WERI-Rb-1 (cell line): ENCODE measurements at places on chromosomes 11 and 22.
A peak's percentile ranks its signal among the peaks of the same experiment; 100 is the strongest.

GRCh38 chr11:36119300-36119699 lies 169.9 kb downstream of the COMMD9 start:
- DNase-seq = no peak

DNA sequence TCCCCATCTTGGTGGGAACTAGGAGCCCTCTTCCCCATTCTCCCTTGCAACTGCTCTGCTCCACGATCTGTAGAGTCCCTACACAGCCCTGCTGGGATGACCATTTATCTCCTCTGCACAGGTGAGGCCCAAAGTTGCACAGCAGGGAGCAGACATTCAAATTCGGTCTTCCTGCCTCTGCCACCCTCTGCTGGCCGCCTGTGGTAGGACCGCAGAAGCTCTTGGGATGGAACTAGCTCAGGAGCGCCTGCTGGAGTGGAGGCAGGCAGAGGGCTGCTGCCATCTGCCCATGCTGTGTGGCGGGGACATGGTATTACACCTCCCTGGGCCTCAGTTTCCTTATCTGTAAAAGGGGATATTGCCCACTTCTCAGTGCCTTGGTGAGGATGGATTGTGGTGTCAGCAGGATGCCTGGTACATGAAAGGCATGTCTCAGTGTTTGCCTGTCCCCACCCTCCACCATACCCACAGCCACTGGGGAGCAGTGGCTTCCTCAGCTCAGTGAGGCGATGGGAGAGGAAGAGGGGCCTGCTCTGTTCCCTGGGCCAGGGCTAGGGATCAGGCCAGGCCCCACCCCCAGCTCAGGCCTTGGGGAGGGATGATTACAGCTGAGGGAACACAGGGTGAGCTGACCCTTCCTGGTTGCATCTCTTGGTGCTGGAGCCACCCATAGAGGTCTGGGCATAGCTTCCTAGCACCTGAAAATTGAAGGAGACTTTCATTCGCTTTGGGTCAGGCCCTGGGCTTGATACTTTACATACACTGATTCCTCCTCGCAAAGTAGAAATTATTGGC lies 11.3 kb upstream of the OMP start:
- peak; percentile 86 for DNase-seq

DNA sequence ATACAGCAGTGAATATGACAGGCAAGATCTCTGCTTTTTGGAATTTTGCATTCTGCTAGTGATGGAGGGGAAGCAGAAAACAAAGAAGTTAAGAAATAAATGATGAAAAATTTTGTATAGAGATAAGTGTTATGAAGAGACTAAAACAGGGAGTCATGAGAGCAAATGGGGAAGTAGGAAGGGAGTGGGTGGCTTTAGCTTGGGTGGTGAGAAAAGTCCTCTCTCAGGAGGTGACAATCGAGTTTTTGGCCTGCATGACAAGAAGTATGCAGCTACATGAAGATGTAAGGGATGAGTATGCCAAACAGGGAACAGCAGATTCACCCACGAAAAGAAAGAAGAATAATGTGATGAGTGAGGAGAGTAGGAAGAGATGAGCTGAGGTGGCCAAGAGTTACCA lies 80.7 kb upstream of the MPPED2 start:
- DNase-seq = no peak

DNA sequence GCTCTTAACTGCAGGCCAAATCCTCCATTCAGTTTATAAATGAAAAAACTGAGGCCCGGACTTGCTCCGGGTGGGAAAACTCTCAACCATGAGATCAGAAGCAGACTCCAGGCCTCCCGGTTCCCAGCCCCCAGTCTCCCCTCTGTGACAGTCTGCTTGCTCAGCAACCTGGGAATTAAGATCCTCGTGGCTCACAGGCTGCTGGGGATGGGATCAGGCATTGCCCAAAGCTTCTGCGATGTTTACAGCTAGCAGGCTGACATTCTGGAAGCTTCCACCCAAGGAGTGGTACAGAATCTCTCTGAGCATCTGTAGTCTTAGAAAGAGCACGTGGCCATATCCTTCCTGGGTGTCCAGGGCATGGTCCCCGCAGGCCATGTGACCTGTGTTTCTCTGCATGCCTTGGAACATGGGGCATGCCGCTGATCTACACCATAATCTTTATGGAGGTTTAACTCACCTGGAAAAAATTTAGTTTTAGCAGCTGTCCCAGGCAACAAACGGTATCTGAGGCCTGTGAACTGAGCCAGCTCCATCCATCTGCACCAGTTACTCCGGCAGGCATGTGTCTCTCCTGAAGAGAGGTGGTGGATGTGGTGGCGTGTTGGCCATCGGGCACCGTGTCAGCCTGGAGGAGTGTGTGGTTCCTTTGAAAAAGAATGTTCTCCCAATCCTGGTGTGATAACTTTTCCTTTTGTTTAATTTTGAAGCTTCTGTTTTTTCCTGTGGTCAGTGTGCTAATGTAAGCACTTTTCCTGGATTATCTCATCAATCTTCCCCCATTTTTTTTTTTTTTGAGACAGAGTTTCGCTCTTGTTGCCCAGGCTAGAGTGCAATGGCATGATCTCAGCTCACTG lies 7.9 kb downstream of the FBLN1 start:
- DNase-seq = peak; percentile 25

- no peak for DNase-seq
Observed at GRCh38 chr11:112162761-112163546, 940 bp downstream of the IL18 start.

DNA sequence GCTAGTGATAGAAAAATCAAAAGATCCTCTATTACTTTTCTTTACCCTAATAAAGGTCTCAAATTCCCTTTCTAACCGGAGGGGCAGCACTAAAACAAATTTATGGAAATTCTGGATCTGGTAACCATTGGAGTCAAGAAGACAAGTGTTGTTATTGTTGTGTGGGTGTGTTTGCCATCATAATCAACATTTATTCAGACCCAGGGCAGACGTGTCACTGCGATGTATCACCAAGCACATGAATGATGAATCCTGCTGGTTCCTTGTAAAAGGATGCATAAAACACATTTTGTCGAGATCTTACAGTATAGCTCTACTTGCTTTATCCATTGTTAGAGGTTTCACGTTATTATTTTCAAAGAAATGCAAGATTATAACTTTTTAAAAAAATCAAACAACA lies 12.1 kb upstream of the FJX1 start:
- DNase-seq = no peak

DNA sequence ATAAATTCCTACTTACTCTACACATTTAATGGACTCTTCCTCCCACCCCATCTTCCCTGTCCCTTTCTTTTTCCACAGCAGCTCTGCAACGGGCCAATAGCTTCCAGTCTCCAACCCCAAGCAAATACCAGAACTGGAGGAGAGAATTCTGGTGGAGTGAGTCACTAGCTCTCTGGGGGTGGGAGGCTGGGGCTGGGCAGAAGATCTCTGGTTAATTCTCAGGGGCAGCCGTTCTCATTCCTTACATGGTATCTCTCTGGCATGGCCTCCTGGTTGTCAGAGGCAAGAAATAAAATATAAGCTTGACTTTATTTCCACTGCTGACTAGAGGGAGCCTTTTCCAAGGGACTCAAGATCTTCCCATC lies 90.4 kb upstream of the PARVA start:
- no peak for DNase-seq

GRCh38 chr11:121451178-121451985 lies 732 bp upstream of the SORL1 start:
- no peak for DNase-seq

DNA sequence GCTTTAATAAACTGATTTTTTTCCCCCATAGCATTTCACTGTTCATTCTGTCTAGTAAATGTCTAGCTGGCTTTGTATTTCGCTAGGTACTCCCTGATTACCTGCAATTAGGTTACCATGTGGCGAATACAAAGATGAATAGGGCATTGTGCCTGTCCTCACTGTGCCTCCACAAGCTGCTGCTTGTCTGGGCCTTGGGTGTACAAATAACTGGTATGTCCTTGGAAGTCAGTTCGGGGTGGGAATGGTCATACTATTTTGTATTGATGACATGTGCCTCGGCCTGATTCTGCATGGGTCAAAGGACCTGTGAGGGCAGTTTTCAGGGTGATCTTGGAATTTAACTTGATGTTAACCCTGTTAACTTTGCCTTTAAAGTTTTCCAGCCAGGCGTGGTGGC lies 11.4 kb downstream of the RBM4 start:
- DNase-seq = no peak

GRCh38 chr11:78830277-78830819 lies 255.7 kb upstream of the NARS2 start:
- DNase-seq = no peak

DNA sequence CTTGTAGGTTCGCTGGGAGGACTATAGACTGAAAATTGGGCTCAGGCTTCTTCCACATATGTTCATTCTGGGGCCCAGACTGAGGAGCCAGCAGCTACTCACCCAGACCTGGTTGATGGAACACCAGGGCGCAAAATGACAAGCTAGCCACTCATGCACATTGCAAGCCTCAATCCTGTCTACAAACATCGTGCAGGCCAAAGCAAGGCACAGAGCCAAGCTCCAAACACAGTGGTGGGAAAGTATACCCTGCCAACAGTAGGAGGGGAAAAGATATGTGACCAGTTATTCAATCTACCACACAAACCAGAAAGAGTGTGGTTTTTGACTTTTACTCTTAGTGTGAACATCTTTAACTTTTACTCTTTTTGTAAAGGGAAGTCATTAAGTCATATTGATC lies 660.5 kb downstream of the NTM start:
- no peak for DNase-seq

- DNase-seq = no peak
Observed at GRCh38 chr11:1290052-1291040, 19.1 kb downstream of the TOLLIP start.
